Muscle of arm (tissue), 14 donors: ENCODE measurements at places on chromosomes 2 and 18.

GRCh38 chr2:196927376-196928225 is 1.1 kb upstream of the PGAP1 start:
- peak; percentile 58 for DNase-seq

DNA sequence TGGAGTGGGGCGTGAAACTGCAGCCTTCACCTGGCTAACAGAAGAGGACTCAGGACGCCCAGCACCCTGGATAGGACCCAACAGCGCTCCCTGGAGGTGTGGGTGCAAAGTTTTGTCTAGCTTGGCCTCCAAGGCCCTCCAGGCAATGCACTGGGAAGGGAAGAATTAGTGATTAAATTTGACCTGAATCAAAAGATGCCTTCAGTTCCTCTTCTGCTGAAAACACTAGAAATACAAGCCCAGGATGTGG is 779 bp upstream of the TRIB2 start:
- peak; percentile 74 for DNase-seq

DNA sequence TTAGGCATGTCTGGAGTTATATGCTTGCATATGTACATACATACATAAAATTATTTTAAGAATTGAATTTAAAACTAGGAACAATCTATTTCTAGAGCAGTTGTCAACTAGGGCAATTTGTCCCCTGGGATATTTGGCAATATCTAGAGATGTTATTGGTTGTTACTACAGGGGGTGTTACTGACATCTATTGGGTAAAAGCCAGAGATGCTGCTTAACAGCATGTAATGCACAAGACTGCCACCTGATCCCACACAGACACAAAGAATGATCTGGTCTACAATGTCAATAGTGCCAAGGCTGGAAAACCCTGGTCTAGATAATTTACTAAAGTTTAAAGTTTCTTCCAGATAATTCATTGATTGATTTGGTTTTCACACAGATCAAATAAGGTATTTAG is 185.3 kb downstream of the NYAP2 start:
- DNase-seq = no peak

GRCh38 chr2:237967463-237967951 is 693 bp downstream of the UBE2F start:
- DNase-seq = no peak

DNA sequence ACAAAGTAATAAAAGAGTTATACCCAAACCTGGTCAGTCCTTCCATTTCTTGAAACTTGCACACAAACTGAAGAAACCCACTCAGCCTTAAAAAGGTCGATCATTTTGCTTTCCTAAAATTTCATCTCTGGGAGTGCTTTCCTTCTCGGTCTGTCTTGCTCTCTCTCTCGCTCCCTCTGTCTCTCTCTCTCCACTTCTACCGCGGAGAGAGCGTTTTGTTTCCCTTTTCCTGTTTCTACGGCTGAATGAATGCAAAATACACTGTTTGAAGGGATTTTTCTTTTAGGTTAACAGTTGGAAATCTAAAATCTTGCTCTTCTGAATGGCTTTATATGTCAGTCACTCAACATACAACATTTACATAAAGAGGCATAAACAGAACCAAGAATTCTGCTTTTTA is 424.2 kb downstream of the TGIF1 start:
- DNase-seq = no peak

DNA sequence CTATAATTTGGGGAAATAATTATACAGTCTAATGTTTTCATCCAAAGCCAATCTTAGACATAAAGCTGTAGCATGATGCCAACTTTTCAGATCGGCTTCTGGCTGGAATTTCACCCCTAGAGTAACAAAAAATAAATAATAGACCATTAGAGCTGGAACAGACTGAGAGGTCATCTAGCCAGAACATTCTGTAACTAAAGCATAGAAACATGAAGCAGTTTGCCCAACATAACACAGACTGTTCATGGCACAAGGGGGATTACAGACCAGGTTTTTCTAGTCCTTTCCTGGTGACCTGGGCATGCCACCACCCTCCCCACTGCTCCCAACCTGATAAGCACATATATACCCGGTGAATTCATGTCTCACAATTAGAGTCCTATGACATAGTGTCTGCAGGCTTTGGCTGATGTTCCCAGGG is 116.4 kb upstream of the PPP1CB start:
- DNase-seq = no peak

DNA sequence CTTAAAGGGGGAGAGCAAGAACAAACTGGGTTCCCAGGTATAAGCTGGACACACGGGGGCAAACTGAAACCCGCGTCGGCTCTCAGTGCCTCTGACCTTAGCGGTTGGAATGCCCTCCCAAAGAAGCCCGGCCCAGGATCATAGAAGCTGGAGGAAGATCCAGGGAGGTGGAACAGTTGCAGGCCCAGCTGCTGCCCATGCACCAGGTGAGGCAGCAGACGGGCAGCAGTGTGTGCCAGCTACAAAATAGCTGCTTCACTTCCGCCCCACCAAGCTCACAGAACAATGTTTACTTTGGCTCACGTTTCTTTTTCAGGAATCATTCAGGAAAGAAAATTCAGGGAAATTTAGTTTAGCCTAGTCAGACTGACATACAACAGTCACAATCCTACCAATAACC is 3.9 kb upstream of the ERMN start:
- no peak for DNase-seq

GRCh38 chr2:211900000-211900399 is 638.6 kb downstream of the ERBB4 start:
- peak; percentile 11 for DNase-seq
